ENCODE measurements at places on chromosomes 16 and 17.

DNA sequence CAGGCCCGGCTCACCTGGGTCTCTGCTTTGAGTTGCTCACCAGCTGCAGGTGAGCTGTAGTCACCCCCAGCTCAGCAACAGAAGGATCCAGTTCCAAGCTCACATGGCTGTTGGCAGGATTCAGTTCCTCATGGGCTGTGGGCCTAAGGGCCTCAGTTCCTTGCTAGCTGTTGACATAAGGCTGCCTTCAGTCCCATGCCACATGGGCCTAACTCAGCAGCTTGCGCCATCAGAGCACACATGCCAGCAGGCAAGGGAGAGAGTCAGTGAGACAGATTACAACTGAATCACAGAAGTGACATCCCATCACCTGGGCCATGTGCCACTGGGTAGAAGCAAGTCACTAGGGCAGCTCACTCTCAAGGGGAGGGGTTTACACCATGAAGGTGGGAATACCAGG lies 24.7 kb downstream of the PSMD7 start:
- DNase-seq = no peak

GRCh38 chr16:74682556-74682955 lies 15.9 kb upstream of the RFWD3 start:
- no peak for DNase-seq

- no peak for DNase-seq
Observed at GRCh38 chr16:474420-475122, 49.1 kb downstream of the RAB11FIP3 start.

DNA sequence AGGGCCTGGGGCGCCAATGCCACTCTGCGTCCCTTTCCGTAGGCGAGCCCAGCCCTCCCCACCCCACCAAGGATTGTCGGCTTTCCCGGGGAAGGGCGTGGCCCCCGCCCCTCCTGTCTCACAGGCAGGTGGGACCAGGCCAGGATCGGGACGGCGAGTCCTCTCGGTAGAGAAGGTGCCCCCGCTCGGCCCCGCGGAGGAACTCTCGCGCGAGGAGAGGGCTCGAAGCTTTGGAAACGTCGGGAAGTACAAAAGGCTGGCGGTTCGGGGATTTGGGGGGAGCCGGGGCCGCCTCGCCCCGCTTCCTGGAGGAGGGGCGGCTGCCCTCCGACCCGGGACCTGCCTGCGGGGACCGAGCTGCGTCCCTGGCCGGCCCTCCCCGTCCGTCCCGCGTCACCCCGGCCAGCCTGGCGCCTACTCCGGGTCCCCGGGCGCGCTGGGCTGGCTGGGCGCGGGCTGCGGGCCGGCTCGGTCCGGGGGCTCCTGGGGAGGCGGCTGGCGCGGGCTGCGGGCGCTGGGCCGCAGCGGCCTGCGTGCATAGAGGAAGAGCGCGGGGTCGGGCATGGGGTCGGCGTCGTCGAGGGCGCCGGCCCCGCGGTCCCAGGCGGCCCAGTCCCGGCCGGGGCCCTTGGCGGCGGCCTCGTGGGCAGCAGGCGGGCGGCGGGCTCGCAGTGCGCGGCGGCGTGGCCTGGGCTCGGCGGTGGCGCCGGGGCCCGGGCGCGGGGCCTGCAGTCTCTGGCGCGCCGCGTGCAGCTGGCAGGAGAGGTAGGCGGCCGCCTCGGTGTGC lies 12.6 kb upstream of the CLUH start:
- DNase-seq = no peak

GRCh38 chr16:60563166-60563565 lies 1473.1 kb downstream of the CDH8 start:
- no peak for DNase-seq

GRCh38 chr17:32631341-32632096 lies 144.7 kb downstream of the CDK5R1 start:
- no peak for DNase-seq

- no peak for DNase-seq
Observed at GRCh38 chr16:14420721-14421488, 209.2 kb downstream of the PARN start.

DNA sequence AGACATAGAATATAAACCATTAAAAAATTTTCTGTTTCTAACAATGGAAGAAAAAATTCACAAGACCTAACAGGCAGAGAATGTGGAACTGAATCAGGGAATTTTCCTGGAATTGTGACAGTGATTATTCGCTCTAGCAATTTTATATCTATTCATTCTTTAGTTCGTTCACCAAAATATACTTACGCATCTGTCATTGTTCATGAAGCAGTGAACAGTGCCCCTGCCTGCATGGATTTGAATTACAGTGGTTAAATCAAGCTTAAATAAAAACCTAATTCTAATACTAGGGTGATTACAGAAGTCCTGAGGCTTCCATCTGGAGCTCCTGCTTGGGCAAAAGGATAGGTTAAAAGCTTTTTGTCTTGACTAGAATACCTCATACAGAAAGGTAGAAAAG lies 48.6 kb downstream of the ABCA8 start:
- DNase-seq = peak; percentile 28

GRCh38 chr17:9670596-9670995 lies 25.3 kb downstream of the USP43 start:
- DNase-seq = peak; percentile 22

DNA sequence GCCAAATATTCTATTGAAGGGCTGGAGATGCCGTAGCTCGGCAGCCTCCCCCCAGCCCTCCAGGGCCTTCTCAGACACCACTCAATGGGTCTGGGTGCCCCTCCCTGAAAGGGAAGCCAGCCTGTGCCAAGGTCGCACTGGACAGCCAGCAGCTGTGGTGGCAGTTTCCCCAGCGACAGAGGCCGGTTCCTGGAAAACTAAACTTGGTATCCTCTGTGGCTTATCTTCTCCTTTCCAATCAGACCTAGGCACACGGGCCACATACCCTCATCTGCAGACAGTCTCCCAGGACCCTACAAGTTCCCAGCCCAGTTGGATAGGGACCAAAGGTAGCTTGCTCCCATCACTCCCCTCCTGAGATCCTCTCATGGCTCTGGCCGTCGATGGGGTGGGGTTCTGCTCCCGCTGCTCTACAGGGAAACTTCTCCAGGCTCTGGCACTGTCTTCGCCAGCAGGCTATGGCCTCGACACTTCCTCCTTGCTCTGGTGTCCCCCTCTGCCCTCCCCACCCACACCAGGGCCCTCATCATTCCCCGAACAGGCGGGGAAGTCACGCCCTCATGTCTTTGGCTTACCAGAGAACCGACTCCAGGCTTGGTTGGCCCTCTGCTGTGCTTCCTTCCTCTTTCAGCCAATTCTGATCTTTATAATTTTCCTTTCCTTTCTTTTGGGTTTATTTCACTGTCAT lies 18.3 kb upstream of the IL21R start:
- DNase-seq = no peak

GRCh38 chr16:2214719-2214968 lies at the start of gene PGP:
Gene PGP (minus strand): TSS chr16:2214840. CDS start chr16:2214777, 63 bp downstream.
- no peak for DNase-seq

GRCh38 chr17:8696426-8696825 lies 48.2 kb downstream of the CCDC42 start:
- no peak for DNase-seq

GRCh38 chr16:85310868-85311585 lies 198.8 kb upstream of the CIBAR2 start:
- DNase-seq = no peak

DNA sequence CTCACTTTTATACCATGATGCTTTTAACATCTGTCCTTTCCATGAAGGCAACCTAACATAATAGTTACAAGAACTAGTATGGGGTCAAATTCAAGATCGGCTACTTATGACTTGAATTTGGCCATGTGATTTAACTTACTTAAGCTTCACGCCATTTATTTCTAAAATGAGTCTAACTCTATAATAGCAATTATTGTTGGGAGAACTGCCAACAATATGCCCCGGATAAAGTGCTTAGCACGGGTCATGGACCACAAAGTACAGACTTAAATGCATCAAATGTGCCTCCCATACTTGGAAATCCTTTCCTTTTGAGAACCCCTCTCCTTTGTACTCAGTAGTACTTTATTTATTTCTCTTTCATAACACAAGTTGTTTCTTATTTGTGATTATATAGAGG lies 1603.6 kb upstream of the GOT2 start:
- no peak for DNase-seq

- DNase-seq = no peak
Observed at GRCh38 chr17:20202141-20202621, 193.0 kb downstream of the SPECC1 start.

- DNase-seq = peak; percentile 77
Observed at GRCh38 chr16:87464691-87465300, 28.0 kb downstream of the ZCCHC14 start.

- no peak for DNase-seq
Observed at GRCh38 chr16:61210076-61210475, 826.2 kb downstream of the CDH8 start.

DNA sequence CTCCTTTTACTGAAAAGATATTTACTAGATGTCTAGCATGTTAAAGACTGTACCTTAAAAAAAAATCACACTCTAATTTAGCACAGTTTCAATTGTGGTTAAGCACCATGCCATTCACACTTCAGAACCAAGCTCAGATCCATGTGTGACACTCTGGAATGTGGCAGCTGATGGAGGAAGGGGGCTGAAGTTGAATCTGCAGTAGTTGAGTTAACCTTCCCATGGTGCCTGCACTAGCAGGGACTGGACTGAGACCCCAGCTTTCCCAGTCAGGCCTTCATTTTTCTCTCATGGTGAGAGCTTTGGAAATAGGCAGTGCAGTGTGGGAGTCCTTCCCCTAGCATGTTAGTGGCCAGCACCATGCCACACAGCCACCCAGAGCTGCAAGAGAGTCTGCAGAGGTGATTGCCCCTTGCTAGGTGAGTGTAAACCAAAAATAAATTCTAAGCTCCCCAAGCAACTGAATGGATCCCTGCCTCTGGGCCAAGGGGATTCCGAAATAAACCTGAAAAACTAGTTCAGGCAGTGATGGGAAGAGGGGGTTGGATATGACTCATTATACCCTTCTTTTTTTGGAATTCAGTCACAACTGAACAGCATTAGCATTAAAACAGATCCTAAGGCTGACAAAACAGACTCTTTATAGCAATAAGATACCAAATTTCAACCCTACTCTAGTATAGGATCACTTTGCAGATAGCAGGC lies 208.5 kb downstream of the WWOX start:
- DNase-seq = no peak

DNA sequence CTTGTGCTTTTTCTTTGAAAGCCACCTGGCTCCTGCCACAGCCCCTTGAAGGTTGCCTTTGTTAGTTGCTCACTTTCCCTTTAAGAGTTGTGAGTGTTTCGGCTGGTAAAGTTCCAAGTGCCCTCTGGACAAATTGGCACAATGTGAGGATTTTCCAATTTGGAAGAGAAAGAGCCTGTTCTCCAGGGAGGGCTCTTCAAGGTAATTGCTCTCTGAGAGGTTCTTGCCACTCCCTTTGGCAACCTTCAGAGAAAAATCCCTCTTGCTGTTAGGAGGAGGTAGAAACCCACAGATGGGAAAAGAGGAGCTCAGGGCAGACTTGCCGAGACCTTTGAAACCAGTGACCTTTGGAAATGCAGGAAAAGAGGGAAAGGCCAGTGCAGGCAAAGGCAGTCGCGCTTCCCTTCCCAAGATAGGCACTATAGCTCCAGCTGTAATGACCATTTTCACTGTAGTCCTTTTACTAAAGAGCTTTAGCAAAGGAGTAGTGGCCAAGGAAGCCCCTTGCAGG lies 49.0 kb upstream of the AKAP1 start:
- DNase-seq = peak; percentile 84

DNA sequence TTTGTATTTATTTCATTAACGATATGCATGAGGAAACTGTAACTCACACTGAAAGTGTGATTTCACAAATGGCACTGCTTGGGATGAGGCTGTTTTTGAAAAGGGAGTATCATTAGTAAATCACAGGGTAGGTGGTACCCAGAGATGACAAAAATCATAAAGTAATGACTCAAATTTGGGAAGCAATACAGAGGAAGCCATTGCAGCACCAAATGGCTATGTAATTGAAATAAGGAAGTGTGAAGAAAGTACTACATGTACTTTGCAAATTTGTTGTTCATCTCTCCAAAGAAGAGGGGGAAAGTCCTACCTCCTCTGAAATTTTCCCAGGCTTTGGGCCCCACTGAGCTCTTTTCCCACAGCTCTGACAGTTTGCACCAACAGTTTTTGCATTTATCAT lies 12.3 kb upstream of the ABCC12 start:
- DNase-seq = no peak

- no peak for DNase-seq
Observed at GRCh38 chr16:77823067-77823466, 34.7 kb downstream of the VAT1L start.

DNA sequence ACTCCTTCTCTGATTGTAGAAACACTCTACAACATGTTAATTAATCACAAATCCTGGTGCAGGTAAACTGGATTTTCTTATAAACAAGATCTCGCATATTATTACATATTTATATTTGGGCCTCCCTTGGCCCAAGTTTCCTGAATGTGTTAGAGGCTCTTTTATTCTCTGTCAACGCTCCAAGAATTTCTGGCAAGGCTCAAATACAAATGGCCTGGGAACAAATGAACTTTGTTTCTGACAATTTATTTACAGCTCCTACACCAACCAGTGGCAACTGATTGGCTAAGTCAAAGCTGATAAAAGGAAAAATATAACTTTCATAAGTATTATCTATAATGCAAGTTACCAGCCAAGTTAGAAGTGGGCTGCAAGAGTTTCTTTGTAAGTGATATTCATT lies 64.9 kb upstream of the CORO6 start:
- DNase-seq = no peak

Measured in MCF 10A (cell line).